ENCODE measurements at places on chromosomes 12 and 14. TPM values are rescaled to one million over a fixed set of nuclear protein-coding genes. Genes with fewer than 3 reads are reported as not detected.
A peak's percentile ranks its signal among the peaks of the same experiment; 100 is the strongest.

The PLEKHG7 gene
- 0.28 TPM for total RNA-seq

The OLR1 gene
- 0.24 TPM for total RNA-seq

The LRTM2 gene
- not detected for total RNA-seq

The KRT8 gene
- total RNA-seq: 40.1 TPM

The DEPDC4 gene
- 0.68 TPM for total RNA-seq

The TPCN1 gene
- total RNA-seq: 35.2 TPM

The OTUB2 gene
- total RNA-seq: 5.5 TPM

The CLEC2B gene
- total RNA-seq: 13.0 TPM

The LTB4R2 gene
- total RNA-seq: 82.9 TPM

The AICDA gene
- total RNA-seq: not detected

The MLH3 gene
- 10.6 TPM for total RNA-seq

DNA sequence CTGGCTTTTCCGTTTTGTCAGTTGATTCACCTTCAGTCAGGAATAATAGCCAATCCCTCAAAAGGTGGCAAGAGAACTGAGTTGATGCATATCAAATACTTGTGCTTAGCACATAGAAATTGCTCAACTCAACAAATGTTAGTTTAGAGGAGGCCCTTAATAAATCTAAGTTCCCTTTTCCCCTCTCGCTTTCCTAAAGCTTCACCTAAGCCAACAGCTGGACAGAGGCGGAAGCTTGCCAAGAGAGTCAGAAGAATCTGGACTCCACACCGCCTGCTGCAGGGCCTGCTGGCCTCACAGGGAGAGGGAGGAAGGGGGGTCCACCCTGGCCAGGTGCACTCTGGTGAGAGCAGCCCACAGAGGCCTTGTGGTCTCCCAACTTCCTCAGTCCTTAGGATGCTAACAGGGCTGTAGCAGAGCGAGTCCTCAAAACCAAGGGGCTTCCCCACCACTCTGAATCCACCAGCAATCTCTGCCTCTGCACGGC, 213.1 kb downstream of the CHST11 start:
- ATAC-seq: peak; percentile 12

DNA sequence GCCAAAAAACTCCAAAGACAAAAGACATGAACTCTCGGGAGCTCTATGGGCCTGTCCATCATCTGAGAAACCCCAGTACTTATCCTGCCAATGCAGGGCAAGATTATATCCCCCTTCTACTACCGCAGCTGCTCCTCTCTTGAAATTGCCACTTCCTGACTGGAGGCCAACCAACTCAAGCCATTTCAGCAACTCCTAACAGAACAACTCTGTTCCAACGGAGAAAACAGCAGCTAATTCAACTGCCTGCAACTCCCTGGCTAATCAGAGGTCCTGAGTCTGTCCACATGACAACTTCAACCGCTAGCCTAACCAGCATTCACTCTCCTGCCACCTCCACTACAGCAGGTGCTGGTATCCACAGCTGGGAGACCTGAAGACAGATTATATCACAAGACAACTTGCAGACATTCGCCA, 24.1 kb downstream of the CEP83 start:
- no peak for ATAC-seq

DNA sequence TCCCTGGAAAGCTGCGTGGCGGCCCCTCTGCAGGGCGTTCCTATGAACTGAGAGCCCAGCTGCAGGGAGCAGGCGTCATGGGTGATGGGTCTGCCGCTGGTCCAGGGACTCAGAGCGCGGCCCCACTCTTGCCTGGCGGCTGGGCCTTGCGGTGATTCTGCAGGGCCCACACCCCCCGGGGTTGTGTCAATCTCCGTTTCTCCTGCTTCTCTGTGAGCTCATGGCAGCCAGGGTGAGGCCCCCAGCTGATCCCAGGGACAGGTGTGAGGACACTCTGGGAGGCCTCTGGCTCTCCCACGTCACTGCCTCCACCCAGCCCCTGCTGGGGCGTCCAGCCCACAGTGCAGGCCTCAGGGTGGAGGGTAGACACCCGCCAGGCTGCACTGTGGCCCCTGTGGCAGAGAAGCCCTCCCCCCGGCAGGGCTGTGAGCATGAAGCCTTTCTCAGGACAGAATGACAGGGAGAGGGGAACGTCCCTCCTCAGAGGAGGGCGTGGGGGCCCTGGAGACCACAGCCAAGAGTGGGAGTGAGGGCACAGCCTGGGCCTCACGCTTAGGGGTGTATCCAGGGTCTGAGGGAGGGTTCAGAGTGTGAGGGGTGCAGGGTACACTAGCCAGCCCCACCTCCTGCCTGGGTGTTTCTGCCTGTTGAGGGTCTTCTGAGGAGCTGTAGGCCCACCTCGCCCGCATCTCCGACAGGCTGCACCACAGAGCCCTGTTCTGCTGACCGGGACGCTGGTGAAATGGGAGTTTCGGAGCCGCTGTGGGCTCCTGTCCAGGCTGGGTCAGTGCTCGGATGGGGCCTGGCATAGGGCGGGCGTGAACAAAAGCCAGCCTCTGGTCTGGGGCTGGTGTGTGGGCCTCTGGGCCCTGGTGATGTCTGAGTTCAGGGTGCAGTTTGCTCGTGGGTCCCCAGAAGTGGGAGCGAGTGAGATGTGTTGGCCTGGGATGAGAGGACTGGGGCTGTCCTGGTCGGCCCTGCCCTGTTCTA, 26.7 kb upstream of the CRIP2 start:
- ATAC-seq: no peak

- no peak for ATAC-seq
Measured at GRCh38 chr12:106113446-106113823, 25.3 kb downstream of the NUAK1 start.

- peak; percentile 91 for ATAC-seq
Measured at GRCh38 chr14:37452323-37452722, 142.7 kb downstream of the FOXA1 start.

- ATAC-seq: no peak
Measured at GRCh38 chr14:100547633-100548294, 39.5 kb downstream of the BEGAIN start.

DNA sequence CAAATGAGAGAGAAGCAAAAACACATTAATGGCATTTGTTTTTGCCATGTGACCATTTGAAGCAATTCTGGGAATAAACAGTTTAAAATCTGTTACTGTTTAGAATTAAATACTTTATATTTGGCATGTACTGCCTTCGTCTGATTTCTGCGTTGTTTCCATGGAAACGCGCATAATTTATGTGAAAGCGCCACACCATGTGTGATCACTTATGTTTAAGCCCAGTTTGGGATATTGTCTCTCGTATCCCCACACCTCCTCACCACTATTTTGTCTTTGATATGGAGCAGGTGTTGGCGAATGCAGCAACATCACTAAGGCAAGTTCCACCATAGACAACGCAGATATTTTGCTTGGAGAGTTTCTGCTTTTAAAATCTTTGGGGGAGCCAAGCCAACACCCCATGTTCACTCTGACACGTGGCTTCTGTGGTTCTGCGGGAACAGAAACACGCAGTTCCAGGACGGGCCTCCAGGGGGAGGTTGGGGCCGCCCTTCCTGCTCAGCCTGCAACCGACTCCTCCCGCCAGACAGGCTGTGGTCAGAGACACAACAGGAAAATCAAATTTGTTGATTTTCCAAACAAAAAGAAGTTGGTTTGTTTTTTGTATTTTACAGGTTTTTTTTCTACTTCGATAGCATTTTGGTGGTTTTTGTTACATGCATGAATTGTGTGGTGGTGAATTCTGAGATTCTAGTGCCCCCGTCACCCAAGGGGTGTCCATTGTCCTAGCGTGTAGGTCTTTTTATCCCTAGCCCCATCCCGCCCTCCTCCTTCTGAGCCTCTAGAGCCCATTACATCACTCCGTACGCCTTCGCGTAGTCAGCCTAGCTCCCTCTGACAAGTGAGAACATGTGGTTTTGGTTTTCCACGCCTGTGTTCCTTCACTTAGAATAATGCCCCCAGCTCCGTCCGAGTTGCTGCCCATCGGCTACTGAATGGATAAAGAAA, 101.9 kb upstream of the SFSWAP start:
- ATAC-seq: peak; percentile 77

DNA sequence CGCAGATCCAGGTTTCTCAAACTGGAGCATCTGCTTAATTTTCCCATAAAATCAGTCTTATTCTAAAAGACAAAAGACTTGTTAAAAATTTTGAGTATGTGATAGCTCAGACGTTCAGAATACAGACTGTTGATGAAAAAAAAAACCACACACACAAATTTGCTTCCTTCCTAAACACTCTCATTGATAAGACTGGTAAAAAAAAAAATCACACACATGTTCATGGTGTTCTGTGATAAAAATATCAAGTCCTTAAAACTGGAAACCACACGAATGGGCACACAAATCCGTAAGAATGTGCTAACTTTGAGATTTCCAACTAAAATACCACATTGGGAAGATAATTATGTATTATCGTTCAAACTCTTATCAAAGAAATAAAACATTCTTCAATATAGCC, 6.7 kb upstream of the ARID4A start:
- ATAC-seq: no peak

DNA sequence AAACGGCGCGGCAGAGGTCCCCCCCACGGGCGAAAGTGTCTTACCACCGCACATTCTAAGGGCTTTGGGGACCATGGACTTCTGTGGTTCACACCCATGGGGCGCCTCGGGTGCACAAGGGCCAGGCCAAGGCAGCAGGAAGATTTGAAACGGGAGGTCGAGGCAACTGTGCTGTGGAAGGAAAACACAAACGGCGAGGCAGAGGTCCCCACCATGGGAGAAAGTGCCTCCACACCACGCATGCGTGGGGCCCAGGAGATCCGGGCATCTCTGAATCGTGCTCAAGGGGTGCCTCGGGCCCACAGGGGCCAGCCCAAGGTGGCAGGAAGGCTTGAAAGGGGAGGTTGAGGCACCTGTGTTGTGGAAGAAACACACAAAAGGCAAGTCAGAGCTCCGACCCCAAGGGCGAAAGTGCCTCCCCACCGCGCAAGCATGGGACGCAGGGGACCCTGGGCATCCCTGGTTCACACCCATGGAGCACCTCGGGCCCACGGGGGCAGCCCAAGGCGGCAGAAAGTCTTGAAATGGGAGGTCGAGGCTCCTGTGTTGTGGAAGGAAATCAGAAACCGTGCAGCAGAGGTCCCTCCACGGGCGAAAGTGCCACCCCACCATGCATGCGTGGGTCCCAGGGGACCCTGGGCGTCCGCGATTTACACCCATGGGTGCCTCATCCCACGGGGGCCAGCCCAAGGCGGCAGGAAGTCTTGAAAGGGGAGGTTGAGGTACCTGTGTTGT, 371.0 kb downstream of the ALG10 start:
- no peak for ATAC-seq

DNA sequence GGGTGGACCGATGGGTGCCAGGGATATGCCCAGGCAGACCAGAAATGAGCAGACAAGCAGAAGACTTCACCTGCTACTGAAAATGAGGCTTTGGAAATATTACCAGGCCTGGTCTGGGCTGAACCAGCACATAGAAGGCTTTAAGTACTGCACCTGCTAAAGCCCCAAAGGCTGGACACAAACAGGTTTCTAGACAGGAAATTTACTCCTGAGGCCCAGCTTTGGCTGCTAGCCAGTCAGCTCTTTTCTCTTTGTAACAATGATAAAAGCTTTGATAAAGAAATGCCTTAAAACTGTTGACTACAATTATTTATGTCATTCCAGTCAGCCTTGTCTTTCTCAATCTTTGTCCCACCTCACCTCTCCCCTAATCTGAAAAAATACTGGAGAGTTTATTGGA, 228.9 kb upstream of the EGLN3 start:
- ATAC-seq: no peak

DNA sequence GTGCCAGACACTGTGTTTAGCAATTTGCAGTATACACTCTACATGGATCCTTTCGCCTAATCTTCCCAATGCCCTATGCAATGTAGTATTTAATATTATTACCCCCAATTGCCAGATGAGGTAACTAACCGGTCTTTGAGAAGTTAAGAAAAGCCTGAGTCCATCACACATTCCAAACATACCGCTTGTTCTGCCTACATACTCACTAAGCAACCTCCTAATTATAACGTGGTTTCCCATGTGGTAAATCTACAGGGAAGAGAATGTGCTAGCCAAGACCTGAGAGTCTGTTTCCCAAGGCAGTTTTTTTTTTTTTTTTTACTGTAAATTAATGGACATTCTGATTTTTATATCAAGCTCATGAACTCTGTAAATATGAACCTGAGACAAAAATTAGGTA, 37.2 kb downstream of the ATP2B1 start:
- ATAC-seq: no peak

DNA sequence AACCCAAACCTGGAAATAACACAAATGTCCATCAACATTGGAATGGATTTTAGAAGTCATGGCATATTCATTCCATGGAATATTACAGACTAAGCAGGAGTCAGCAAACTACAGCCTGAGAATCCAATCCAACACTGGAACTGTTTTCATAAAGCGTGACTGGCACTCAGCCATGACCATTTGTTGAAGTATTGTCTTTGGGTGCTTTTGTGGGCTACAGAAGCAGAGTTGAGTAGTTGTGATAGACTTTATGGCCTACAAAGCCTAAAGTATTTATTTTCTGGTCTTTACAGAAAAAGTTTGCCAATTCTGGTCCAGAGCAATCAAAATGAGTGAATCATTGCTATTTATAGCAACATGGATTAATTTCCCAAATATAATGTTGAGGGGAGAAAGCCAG, 34.5 kb upstream of the FRS2 start:
- ATAC-seq: no peak

GRCh38 chr12:47394070-47394469, 311.8 kb downstream of the RPAP3 start:
- ATAC-seq: no peak

GRCh38 chr12:113866496-113866895, 99.6 kb downstream of the RBM19 start:
- ATAC-seq: no peak

DNA sequence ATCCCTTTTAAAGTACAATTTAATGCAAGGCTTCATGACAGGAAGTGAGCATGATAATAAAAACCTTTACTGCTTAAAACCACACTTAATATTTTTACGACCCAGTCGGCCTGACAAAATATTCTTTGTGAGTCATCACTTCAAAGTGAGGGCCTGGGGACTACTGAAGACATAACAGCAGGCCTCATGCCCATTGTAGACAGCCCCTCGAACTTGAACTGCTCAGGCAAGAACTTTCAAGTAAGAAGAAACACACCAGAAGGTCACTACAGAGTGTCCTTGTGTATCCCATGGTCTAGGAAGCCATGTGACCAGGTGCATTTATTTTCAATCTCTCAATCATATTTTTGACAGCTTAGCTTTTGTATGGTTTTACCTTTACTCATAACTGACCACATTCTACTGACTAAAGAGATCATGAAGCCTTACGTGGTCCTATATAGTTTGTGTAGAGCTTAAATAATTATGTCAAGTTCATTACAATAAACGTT, 61.4 kb upstream of the MANSC4 start:
- no peak for ATAC-seq

GRCh38 chr12:15528666-15529065, 206.4 kb downstream of the PTPRO start:
- no peak for ATAC-seq

- peak; percentile 74 for ATAC-seq
Measured at GRCh38 chr12:3119756-3120601, 42.8 kb downstream of the TSPAN9 start.

GRCh38 chr12:132550014-132550802, 60.2 kb downstream of the LRCOL1 start:
- ATAC-seq: no peak

DNA sequence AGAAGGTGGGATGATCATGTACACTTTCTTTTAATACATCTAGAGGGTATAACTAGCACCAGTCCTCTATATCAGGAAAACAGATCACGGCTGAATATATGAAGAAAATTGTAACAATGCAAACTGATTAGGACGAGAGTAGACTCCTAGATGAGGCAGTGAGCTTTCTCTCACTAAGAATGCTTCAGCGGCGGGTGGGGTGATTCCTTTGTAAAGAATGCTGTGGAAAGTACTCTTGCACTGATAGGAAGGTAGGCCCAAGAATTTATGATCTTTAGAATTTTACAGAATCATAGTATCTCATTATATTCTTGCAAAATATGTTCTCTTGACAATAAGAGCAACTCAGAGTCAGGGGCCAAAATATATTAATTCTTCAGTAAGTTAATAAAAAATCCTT, 133.0 kb downstream of the LMNTD1 start:
- ATAC-seq: no peak
